ENCODE measurements at places on chromosomes 3 and 15. TPM values are rescaled to one million over a fixed set of nuclear protein-coding genes. Genes with fewer than 3 reads are reported as not detected.
A peak's percentile ranks its signal among the peaks of the same experiment; 100 is the strongest.

- H3K27me3 ChIP-seq: no peaks in the 10 kb centered on the region
- no peak overlapping the region for H3K4me3 ChIP-seq
- no peaks in the 10 kb centered on the region for H3K36me3 ChIP-seq
- no peaks in the 10 kb centered on the region for H3K4me1 ChIP-seq
- no peak overlapping the region for H3K27ac ChIP-seq
Observed at GRCh38 chr3:59451800-59452746, 402.2 kb upstream of the CFAP20DC start.

DNA sequence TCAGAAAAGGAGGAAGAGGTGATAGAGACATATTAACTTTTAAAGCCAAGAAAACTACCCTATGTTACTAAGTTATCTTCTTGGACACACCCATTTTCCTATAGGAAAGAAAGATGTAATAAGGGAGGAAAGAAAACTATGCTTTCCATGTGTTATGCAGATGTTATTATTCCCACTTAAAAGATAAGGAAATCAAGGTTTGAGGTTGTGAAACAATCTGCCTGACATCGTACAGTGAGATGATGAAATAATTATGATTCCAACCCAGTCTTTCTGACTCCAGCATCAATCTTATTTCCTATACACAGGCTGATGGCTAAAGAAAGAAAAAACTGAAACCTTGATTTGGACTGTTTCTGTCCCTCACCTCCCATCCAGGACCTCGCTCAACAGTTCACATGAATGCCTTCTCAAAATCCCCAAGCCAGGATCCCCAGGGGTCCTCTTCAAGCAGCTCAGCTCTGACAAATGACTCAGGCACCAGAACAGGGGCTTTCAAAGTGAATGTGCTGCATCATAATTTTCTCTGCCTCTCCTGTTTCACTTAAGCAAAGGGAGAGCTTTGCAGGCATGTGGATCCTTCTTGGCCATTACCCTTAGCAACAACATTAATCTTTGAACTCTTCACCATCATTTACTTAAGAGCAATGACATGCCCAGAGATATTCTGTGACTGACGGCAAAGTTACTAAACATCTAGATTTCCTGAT, 12.4 kb upstream of the EID1 start:
- peaks cover 15% of the 10 kb centered on the region for H3K4me1 ChIP-seq
- H3K27me3 ChIP-seq: peaks cover 3% of the 10 kb centered on the region
- peak; percentile 28 for DNase-seq

GRCh38 chr3:43497422-43497821, 124.4 kb downstream of the ANO10 start:
- H3K27me3 ChIP-seq: no peaks in the 10 kb centered on the region
- H3K4me1 ChIP-seq: no peaks in the 10 kb centered on the region
- DNase-seq: no peak
- H3K27ac ChIP-seq: no peak overlapping the region
- H3K36me3 ChIP-seq: no peaks in the 10 kb centered on the region
- no peak overlapping the region for H3K4me3 ChIP-seq

- no peak overlapping the region for H3K27ac ChIP-seq
- no peak overlapping the region for H3K4me3 ChIP-seq
- no peaks in the 10 kb centered on the region for H3K36me3 ChIP-seq
- DNase-seq: no peak
- peaks cover 2% of the 10 kb centered on the region for H3K4me1 ChIP-seq
Observed at GRCh38 chr3:56904552-56905215, 102.9 kb upstream of the ARHGEF3 start.

DNA sequence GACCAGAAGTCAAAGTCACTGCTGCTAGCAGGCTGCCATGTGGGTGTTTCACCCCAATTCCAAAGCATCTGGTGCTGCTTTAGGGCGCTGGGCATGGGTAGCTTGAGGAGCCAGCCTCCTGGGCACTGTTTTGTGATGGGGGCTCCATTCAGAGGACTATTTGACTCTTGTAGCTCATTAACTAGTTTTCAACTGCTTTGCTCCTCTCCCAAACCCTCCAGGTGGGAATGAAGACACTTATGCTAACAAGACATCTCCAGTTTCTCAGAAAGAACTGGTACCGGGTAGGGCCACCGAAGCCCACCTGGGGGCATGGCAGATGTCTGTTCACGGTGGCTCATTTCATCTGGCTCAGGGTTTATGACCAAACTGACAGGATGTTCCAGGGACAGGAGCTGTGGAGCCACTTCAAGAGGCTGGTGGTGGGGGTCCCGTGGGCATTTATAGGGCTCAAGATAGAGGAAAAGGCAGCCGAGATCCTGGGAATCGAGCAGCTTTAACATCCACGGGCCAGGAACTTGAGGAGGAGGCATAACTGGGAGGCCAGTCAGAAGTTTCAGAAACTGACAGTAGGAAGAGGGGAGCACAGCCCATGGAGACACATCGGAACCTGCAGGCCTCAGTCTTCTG, 17.7 kb downstream of the AMOTL2 start:
- no peak overlapping the region for H3K27ac ChIP-seq
- H3K4me1 ChIP-seq: peaks cover 3% of the 10 kb centered on the region
- peak; percentile 4 for DNase-seq
- no peak overlapping the region for H3K4me3 ChIP-seq
- peaks cover 9% of the 10 kb centered on the region for H3K36me3 ChIP-seq

DNA sequence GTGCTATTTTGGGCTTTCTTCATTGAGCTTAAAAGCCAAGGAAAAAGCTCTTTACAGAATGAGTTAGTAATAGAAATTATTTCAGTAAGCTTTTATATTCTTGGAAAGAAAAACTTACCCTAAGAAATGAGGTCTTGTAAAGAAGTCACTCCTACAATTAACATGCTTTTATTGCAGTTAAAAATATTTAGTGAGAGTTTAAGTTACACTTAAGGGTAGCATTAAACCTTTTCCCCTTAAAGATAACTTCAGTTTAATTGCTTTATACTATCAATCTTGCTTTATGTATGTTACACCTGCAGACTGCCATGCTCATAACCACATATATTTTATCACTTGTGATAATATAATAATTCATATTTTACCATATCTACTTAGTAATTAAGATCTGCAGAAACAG, 426.2 kb downstream of the PLCL2 start:
- DNase-seq: no peak
- no peaks in the 10 kb centered on the region for H3K36me3 ChIP-seq
- no peak overlapping the region for H3K27ac ChIP-seq
- no peaks in the 10 kb centered on the region for H3K27me3 ChIP-seq
- peaks cover 3% of the 10 kb centered on the region for H3K4me1 ChIP-seq

DNA sequence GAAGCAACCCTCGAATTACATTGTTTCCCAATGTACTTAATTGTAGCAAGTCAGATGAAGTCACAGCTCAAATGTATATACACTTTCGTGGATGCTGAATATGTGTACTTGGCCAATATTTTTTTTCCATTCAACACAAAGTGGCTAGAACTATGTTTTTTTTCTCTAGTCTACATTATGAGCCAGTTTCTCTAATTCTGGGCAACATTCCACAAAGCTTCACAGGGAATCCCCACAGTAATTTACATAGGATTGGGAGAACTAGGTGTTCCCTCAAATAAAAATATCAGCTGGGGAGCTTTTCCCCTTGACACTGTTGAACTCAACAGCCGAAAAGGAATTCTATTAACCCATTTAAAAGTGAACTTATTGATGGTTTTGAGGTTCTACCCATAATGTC, 493.1 kb downstream of the MECOM start:
- H3K27me3 ChIP-seq: no peaks in the 10 kb centered on the region
- no peaks in the 10 kb centered on the region for H3K4me1 ChIP-seq
- H3K36me3 ChIP-seq: no peaks in the 10 kb centered on the region
- no peak for DNase-seq
- no peak overlapping the region for H3K27ac ChIP-seq
- no peak overlapping the region for H3K4me3 ChIP-seq

DNA sequence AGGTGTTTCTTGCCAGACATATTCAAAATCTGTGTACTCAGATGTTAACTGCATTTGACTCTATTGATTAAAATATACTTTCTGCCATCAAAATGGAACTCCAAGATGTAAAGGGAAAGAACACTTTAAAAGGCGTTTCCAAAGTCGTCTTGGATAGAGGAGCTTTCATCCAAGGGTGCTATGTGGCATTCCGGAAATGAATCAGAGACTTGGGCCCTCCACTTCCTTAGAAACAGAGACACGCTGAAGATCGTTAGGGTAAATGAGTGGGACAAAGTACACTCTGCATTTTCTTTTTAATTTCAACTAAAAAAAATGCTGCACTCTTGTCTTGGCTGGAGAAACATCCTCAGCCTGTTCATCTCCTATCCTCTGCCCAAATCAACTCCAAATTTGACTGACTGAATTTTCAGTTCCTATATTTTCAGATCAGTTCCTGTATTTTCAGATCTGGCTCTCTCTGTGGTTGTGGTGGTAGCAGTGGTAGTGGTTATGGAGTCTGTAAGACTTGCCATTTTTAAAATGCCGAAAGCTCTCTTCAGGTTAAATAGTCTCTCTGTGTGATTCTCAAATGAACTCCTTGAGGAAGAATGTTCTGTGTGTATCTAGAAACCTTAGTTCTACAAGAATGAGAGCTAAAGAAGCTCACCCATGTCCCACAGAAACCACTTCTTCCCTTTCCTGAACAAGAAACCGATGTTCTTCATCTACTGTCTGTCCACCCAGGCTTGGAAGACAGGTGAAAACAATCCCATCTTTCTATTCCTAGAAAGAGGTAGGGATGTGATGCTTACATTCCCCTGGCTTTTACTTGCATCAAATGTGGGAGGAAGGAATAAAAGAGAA, 156.8 kb upstream of the ICE2 start:
- H3K4me1 ChIP-seq: peaks cover 4% of the 10 kb centered on the region
- H3K27me3 ChIP-seq: no peaks in the 10 kb centered on the region
- H3K27ac ChIP-seq: no peak overlapping the region
- no peak for DNase-seq
- no peak overlapping the region for H3K4me3 ChIP-seq

DNA sequence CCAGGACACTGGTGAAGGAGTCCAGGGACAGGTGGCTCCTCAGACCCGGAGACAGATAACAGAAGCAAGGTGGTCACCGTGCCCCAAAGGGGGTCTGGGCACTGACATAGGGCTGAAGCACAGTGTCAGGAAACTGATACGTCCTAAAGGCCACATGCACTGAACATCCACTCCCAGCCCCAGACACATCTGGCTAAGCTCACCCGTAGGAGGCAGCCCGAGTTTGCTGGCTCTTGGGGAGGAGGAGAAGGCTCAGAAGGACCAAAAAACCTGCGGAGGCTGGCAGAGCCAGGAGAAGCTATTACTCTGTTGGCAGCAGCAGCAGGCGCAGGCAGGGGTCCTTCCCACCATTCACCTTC, 1.2 kb downstream of the CACNA2D2 start:
- H3K4me3 ChIP-seq: peak overlapping the region; percentile 53
- H3K27ac ChIP-seq: no peak overlapping the region
- DNase-seq: no peak
- H3K27me3 ChIP-seq: peaks cover 11% of the 10 kb centered on the region
- H3K36me3 ChIP-seq: no peaks in the 10 kb centered on the region
- peaks cover 9% of the 10 kb centered on the region for H3K4me1 ChIP-seq

SLC25A38 gene
- 21.1 TPM for total RNA-seq

RPP14 gene
- total RNA-seq: 18.4 TPM

DNA sequence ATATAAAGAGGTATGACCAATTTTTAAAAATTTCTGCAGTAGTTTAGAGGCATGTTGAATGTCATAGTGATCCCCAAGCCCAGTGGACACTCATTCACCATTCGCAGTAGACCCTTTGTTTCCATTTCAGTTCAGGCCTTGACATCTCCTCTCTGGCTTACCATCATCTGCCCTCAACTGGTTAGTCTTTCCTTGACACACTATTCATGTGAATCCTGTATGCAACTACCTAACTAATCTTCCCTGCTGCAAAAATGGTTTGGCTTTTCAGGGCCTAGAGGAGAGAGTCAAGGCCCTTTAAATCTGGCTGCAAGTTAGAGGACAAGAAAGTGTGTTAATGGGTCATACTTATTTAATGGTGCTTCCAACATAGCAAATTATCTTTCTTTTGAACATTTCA, 10.9 kb downstream of the APH1B start:
- H3K36me3 ChIP-seq: no peaks in the 10 kb centered on the region
- no peak overlapping the region for H3K27ac ChIP-seq
- no peaks in the 10 kb centered on the region for H3K27me3 ChIP-seq

DNA sequence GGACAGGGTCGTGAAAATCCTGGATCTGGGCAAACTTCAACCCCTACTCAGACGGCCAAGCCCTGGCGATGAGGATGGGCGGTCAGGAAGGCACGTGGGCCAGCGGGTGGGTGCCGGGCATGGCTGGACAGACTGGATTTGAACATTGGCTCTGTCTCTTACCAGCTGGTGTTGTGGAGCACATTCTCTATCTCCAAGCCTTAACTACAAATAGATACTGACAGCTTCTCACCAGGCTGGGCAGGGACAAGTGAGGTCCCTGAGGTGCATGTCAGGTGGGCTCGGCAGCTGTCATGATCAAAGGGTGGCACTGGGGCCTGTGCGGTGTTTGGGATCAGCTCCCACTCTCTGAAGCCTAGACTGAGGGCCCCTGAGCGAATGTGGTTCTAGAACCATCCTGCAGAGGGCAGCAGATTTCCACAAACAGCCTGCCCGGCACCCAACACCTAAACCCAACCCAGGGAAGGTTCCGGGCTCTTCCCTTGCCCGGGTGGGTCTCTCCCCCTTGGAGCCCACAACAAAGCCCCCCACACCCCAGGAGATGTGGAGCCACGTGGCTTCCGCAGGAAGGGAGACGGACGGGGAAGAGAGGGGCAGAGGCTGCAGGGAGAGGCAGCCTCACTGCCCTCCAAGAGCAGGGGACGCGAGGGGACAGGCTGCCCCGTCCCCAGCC, 58.4 kb downstream of the RGMA start:
- no peak overlapping the region for H3K4me3 ChIP-seq
- H3K36me3 ChIP-seq: no peaks in the 10 kb centered on the region
- peaks cover 10% of the 10 kb centered on the region for H3K27me3 ChIP-seq
- peaks cover 28% of the 10 kb centered on the region for H3K4me1 ChIP-seq
- H3K27ac ChIP-seq: peak overlapping the region; percentile 69
- peak; percentile 78 for DNase-seq

DNA sequence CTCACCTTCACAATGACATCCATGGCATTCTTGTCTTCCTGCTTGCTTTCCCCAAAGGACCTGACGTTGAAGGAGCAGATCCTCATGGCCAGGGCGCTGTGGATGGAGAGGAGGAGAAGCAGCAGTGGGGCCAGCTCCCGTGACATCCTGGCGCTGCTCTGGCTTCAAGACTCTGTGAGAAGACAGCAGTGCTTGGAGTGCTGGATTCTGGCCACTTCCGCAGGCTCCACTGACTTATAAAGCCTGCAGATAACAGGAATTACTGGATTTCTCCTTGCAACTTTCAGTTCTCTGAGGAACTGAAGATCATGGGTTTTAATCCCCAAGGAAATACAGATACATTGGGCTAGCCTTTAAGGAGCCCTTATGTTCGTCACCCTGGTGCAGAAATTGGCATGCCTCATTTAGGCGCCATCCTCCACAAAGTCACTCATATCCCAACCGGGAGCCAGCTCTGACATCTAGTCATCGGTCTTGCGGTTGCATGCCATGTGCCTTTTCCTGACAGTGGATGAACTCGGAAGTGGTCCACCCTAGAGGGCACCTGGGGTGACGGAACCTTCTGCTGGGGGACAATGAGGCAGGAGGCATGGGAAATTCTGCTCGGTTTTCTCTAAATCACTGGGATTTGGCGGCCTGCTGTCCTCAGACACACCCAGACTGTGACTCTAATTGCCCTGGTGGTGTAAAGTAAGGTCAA, at the start of gene DNASE1L3:
Gene DNASE1L3 (minus strand): TSS at position 212 of the 700 bp plus-strand sequence. CDS start 66 bp downstream, at position 146.
- H3K36me3 ChIP-seq: no peaks in the 10 kb centered on the region
- H3K27me3 ChIP-seq: peaks cover 8% of the 10 kb centered on the region
- DNase-seq: no peak
- H3K27ac ChIP-seq: no peak within 1 kb of the TSS

ZSCAN2 gene
- total RNA-seq: 40.0 TPM
